ENCODE measurements at places on chromosomes 6 and 20.

GRCh38 chr6:167850782-167851181 lies 24.1 kb downstream of the AFDN start:
- no peak for DNase-seq

GRCh38 chr6:137265561-137266308 lies 46.5 kb upstream of the IFNGR1 start:
- DNase-seq = no peak

DNA sequence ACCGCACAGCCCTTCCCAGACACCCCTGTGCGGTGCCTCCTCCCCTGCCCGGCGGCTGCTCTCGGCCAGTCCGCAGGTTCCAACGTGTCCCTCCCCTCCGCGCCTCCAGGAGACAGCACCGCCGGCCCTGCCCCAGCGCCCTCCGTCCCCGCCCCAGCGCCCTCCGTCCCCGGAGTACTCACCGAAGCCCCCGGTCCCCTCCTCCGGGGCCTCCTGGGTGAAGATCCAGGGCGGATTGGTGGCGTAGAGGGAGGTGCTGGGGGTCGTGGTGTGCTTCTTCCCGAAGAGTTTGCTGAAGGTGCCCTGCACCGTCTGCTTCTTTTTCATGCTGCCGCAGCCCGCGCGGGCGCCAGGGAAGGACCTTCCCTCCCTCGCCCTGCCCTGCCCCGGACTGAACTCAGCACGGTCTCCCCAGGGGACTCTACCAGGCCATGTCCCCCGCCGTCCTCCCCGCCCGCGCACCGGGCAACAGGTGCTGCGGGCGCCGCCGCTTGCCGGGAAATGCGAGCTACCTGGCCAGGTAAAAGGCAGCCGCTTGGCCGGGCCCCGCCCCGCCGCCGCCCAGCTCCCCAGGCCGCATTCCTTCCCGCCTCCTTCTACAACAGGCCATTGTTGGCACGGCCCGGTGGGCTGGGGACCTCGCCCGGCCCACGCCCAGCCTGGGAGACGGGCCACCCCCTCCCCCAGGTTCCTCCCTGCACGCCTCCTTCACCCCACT lies at the start of gene C6orf132:
TSS of gene C6orf132 (minus strand) at position 503 of the 718 bp plus-strand sequence. CDS start at position 327, 176 bp downstream.
- no peak for DNase-seq

DNA sequence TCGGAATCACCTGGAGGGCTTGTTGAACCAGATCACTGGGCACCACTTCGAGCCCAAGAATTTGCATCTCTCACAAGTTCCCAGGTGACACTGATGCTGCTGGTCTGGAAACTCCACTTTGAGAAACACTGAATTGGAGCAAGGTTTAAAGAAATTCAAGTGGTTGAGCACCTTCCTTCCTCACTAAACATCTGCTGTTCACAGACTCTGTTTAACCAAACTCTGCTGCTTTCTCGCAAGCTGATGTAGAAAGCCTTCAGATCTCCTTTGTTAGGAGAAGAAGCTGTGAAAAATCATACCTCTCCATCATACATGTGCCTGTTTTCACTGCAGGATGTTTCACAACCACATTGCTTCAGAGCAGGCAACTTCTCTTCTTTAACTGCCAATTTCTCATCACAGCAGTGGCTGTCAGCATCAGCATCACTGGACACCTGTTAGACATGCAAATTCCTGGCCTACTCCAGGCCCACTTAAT lies 87.5 kb upstream of the TOP1 start:
- DNase-seq = no peak

GRCh38 chr6:28251661-28252008 lies 434 bp downstream of the ZKSCAN4 start:
- DNase-seq = no peak

DNA sequence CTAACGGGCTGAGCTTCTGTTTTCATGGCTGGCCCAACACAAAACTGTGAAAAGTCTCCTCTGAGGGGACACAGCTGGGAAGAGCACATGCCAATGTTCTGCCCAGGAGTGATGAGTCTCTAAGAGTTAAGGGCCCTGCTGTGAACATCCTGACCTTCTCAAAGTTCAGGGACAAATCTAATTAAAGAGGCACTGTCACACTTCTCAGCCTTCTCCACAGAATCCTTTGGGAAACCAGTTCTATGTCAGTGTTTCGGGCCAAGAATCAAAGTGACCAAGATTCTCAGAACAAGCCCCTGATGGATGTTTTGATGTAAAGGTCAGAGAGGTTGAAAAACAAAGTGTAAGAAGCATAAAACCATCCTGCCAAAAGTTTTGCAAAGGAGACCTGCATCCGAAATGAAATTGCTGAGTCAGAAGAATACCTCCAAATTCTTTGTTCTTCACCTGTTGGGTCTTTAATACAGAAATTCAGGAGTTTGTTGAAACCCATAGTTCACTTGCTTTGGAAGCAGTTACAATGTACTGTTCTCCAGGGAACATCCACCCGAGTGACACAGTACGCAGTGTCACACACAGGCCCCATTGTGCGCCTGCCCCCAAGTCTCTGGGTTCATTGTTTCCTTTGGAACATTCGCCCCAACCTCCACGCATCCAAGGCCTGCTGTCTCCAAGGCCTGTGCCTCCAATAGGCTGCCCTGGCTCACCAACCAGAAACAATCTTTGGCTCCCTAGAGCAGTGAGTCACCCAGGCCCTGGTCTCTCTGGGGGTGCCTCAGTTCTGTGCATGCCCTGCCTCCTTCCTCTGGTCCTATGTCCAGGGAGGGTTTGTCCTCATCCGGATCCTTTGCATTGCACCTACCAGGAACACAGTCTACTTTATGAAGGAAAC lies 65.5 kb upstream of the QKI start:
- peak; percentile 84 for DNase-seq

- DNase-seq = no peak
These were observed 10.1 kb upstream of the SCUBE3 start for GRCh38 chr6:35203680-35204079.

DNA sequence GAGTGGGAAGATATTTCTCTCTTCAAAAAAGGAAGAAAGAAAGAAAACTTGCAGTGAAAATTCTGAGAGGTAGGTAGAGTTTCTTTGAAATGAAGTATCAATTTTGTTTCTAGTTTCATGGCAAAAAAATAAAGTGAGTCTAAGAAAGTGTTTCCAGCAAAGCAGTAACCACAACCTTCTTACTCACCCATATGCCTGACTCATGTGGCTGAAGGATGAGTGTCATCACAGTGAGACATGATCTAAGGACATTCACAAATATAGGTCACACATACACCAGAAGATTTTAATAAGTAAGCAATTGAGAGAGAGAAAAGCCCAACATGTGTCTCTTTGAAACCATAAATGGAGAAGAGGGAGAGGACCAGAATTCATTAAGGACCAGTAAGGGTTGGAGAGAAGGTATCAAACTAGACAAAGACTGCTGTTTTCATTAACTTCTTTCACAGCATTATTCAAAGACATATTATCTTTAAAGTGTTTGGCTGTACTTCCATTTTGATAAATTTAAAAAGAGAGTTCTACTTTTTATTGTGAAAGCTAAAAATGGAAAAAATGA lies 169.5 kb downstream of the FRK start:
- no peak for DNase-seq

All from posterior cingulate gyrus (tissue), 11 donors.